ENCODE measurements at places on chromosomes 16 and 17.

DNA sequence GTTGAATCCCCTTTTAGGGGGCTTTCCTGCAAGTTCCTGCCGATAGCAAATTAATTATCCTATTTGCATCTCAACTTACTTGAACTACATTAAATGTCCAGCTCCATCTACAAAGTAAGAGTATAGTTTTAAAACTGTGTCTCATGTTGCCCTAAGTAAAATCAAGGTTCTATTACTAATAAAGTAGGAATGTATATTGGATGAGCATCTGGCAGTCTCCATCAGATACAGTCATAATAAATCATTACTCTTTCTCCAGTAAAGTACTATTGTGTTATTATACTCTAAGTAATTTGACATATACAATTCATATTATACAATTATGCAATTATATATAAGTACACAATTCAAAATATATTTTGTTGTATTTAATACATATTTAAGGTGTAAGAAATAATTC is 249.3 kb downstream of the CEP112 start:
- no peak for DNase-seq

GRCh38 chr17:20706751-20707373 is 127.3 kb downstream of the CDRT15L2 start:
- no peak for DNase-seq

DNA sequence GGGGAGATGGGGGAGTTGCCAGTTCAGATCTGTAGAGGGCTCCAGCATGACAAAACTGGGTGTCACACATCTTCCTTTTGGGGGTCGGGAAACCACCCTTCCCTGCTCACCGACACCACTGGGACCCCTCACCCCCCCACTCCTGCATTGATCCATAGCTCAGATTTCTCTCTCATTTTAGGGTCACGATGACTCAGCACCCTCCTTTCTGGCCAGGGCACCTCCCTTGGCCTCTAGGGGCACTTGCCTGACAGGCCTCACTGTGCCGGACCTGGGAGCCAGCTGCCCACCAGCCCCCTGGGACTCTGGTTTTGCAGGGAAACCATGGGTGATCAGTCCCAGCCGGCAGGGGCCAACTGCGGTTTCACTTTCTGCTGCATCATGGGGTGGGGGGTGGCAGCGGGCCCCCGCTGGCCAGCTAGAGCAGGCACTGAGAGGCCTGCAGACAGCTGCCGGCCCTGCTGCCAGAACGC is 239.4 kb downstream of the MRTFB start:
- DNase-seq = no peak

DNA sequence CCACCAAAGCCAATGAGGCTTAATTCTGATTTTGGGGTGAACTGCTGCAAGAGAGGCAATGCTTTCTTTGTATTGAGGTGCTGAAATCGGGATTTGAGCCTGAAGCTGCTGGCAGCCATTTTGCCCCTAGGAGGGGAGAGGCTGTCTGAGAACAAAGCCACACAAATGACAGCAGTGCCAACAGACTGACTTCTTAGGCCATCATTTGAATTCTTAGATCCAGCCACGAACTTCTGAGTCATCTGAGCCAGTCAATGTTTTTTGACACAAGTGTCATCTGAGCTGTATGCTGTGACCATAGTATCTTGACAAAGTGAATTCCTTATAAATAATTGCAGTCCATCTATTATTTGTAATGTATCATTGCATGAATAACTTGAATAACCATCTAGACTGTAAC is 29.0 kb downstream of the HYDIN start:
- DNase-seq = no peak

DNA sequence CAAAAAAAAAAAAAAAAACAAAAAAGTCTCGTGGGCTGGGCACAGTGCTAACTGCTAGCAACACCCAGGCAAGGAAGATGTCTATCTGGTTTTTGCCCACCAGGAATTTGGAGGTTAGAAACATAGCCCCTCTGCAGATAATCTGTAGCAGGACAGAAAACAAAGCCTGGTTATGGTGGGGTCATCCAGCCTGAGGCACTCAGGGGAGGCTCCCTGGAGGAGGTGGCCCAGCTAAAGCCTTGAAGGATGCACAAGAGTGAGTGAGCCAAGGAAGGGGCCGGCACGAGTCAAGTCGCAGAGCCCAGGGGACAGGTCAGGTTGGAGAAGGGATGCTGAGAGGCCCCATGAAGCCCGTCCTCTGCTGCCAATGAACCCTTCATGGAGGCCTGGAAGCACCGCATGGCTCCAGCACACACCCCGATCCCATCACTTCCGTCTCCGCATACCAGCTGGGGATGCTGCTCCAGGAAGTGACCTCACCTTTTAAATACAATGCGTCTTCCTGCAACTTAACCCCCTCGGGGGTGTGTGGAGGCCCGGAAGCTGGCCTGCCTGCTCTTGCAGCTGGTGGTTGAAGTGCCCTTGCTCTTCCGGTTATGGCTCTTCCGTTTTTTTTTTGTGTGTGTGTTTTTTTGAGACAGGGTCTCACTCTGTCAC is 86.5 kb downstream of the ENGASE start:
- DNase-seq = no peak

- DNase-seq = no peak
Measured at GRCh38 chr16:10200637-10201586, 18.7 kb upstream of the GRIN2A start.
